ENCODE measurements at places on chromosomes 5 and 9.

DNA sequence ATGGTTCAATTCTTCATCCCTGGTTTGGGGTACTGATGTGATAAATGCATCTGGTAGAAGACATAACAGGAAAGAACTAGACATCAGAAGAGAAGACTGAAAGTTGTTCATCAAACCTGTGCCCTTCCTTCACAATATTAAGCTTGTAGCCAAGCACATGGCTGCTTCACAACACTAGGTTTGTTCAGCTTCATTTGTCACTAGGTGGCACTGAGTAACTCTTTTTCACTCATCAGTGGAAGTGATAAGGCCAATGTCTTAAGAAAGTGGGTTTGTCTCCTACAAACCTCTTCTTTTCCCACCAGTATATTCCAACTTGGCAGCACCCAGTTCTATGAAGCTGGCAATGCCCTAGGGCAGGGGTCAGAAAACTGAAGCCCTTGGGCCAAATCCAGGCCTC, 26.9 kb downstream of the ZNF484 start:
- DNase-seq: no peak

DNA sequence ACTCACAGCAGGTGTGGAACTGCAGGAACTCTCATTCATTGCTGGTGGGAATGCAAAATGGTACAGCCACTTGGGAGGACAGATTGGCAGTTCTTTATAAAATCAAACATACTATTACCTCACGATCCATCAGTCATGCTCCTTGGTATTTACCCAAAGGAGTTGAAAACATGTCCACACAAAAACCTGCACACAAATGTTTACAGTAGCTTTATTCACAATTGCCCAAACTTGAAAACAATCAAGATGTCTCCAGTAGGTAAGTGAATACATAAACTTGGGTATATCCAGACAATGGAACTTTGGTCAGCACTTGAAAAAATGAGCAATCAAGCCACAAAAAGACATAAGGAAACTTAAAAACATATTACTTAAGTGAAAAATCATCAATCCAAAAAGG, 215.5 kb downstream of the IRX1 start:
- DNase-seq: no peak

DNA sequence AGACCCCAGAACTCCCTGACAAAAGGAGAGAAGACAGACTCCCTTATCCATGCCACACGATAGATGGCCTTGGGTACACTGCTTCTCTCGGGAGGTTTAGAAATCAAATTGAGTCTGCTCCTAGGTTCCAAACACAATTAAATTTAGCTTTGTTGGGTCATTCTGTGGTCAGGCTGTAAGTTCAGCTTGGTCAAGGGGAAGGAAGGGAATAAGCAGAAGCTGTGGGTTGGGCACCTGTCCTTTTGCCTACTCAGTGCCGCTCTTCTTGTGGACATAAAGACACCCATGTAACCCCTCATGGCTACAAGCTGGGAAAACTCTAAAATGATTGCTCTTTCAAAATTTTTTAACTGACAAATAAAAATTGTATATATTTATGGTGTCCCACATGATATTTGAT, 19.1 kb upstream of the AK3 start:
- no peak for DNase-seq

- DNase-seq: no peak
Measured at GRCh38 chr5:148012801-148013200, 51.0 kb upstream of the SPINK5 start.

GRCh38 chr9:130110166-130110565, 56.5 kb downstream of the GPR107 start:
- DNase-seq: no peak

- DNase-seq: no peak
Measured at GRCh38 chr9:27124151-27124550, 15.1 kb downstream of the TEK start.

DNA sequence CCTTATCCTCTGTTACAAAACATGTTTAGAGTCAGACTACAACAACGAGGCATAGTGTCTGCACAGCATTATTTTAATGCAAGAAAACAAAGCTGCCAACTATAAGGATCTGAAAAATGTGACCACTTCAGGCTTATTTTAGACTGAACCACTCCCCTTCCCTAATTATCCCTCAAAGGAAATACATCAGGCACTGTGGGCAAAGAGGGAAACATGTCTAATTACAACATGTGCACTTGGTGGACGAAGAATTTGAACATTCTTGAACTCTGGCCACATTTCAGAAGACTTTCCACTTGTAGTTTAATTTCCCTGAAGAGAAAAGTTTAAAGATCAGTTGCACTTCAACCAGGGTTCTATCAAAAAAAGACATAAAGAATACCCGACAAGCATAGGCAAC, 3.8 kb downstream of the MTMR12 start:
- no peak for DNase-seq

DNA sequence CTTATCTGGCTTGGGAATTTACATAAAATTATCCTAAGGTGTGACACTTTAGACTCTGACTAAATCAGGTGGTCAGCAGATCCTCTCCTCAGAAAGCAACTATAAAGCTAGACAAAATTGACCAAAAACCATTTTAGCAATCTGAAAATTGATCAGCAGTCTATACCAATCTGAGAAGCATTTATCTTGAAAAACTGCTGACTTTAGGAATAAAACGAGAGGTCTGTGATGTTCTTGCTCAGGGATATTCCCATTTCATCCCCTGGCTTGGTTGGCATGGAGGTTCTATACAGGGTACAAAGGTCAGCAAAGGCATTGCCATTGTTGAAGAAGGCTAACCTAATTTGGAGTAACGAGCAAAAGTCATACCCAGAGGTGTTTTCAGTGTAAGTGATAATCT, 11.7 kb downstream of the SPINK5 start:
- DNase-seq: no peak

DNA sequence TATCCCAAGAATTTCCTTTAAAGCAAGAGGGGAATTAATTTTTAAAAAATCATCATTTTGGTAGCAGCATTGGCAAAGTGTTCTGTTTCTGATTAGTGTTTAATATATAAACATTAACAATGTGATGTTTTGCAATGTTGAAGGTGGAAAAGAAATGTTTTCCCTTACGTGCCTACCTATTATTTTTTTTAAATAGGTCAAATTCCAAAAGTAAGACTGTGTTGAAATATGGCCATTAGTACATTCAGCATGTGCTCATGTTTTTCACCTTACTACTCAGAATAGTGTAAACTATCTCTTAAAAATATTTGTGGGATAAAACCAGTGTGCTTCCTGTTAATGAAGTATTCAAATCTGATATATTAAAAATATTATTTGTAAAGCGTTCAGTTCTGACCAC, 3.3 kb downstream of the DOCK8 start:
- DNase-seq: no peak

DNA sequence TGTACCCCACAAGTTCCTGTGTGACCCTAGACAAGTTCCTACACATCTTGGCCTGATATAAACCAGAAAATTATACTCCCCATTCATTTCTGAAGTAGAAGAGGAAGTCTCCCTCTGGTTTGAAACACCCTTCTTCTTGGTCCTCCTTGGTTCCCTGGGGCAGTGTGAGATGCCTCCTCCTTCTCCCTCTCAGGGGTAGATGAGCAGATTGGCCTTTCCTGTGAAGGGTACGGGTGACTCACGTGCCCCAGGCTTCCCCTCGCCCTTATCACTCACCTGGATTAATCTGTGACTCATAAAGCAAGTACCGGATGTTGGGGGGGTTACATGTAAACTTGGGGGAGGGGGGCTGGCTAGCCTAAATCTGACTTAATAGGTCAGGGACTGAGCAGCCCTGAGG, 11.1 kb upstream of the AQP3 start:
- peak; percentile 52 for DNase-seq
